NCI-H510A (cell line): ENCODE measurements at places on chromosomes 6 and 20.

DNA sequence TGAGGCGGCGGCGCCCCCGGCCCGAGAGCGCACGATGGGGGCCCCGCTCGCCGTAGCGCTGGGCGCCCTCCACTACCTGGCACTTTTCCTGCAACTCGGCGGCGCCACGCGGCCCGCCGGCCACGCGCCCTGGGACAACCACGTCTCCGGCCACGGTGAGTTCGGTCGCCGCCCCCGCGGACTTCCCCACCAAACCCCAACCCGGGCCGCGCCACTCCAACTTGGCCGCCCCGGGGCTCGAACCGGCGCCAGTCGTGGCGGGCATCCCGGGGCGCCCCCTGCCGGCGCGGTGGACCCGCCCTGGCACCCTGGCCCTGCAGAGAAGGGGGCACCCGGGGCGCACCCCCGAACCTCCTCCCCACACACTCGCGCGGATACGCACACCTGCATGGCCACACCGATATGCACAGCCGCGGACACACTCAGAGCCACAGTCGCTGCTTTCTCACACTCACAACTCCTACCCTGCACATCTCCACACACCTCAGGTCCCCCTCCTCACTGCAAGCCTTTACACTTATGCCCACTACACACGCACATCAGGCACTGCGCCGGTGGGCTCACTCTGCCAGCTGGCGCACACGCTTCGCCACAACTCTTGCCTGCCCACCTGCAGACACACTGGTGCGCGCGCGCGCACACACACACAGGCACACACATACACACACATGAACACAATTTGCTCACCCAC, 535 bp downstream of the VSTM2L start:
- DNase-seq = no peak

DNA sequence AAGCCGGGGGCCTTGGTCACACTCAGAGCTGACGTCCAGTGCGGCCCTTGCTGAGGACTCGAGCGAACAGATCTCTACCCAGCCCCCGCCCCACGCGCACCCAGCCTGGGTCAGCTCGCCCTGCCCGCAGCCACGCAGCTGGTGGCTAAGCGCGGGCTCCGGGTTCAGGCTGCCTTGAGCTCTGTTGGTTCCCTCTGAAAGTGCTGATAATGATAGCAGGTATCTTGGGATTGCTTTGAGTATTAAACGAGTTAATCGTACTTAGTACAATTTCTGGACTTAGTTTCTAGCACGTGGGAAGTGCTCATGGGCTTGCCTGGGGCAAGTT, 88.1 kb upstream of the TGM3 start:
- DNase-seq = no peak

- DNase-seq = no peak
Observed at GRCh38 chr20:1630186-1630585, 10.4 kb upstream of the SIRPB1 start.

DNA sequence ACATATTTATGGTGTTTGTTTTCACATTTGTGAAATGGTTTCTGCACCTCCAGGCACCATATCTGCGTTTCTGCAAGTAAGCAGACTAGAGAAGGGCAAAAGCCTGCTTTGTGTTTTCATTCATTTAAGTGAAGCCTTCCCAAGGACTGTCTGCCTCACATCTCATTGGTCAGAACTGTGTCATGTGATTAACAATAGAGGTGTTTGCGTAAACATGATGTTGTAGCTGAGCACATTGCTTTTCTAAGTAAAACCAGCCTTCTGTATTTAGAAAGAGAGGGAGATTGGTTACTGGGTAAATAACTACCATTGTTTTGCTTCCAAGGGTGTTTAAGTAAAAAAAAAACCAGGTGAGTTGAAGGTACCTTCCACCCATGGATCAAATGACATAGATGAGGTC, 39.7 kb downstream of the SH3BGRL2 start:
- no peak for DNase-seq

DNA sequence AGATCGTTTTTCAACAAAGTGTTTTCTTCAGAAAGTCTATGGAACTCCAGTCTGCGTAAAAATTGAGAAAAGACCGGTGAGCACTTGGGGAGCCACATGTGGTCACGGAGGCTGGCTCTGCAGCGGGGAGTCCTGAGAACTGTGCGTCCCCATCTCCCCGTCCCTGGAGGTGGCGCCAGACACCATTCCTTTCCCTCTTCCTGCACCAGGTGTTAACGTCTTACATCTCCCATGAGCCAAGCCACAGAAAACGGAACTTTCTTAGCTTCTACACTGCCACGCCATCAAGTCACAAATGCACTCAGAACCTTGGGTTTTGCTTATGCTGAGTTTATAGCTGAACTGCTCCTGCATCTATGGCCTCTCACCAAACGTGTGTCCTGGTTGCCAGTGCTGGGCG, 62.6 kb downstream of the GINS1 start:
- peak; percentile 21 for DNase-seq

DNA sequence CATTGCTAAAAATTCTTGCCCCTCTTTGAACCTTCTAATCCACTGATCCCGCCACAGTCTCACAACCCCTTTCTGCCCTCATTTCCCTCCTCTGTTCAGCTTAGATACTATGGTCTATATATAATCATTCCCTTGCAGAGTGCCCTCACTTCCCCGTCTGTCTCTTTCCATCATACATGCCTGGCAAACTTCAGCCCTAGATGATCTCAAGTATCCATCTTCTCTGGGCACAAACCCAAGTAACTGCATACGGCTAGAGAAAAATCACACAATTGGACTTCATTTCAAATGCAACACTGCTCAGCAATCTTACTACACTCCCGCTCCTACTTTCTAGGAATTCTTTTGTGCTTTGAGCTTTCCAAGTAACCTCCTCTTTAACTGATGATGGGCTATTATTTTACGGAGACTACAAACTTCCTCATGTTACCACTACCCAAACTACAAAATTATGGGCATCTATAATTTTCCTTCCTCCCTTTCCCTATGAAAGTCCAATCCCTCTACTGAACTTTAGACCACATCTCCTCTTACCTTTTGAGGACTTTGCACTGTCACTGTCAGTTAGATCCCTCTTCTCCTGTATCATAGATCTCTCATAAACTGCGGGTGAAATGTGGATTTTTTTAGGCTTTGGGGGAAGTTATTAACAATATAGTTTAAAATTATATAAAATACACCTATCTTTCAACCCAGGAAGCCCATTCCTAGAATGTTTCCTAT, 135.6 kb downstream of the BTBD9 start:
- no peak for DNase-seq
